ENCODE measurements at places on chromosomes 5 and 9. TPM values are rescaled to one million over a fixed set of nuclear protein-coding genes. Genes with fewer than 3 reads are reported as not detected.

GRCh38 chr5:96111080-96111756 lies 149.6 kb upstream of the ELL2 start:
- H3K27ac ChIP-seq = no peak overlapping the region
- peaks cover 5% of the 10 kb centered on the region for H3K4me1 ChIP-seq
- H3K27me3 ChIP-seq = peaks cover 2% of the 10 kb centered on the region
- no peak for DNase-seq
- H3K4me3 ChIP-seq = no peak overlapping the region

- H3K4me3 ChIP-seq = no peak overlapping the region
- no peak for DNase-seq
- no peaks in the 10 kb centered on the region for H3K4me1 ChIP-seq
- H3K27ac ChIP-seq = no peak overlapping the region
- no peaks in the 10 kb centered on the region for H3K36me3 ChIP-seq
These were observed 548 bp downstream of the TERT start for GRCh38 chr5:1294206-1294834.

- H3K4me3 ChIP-seq = no peak overlapping the region
- no peak for DNase-seq
- H3K27me3 ChIP-seq = no peaks in the 10 kb centered on the region
- H3K4me1 ChIP-seq = peaks cover 3% of the 10 kb centered on the region
These were observed 240.4 kb downstream of the GLIS3 start for GRCh38 chr9:4059437-4059836.

DNA sequence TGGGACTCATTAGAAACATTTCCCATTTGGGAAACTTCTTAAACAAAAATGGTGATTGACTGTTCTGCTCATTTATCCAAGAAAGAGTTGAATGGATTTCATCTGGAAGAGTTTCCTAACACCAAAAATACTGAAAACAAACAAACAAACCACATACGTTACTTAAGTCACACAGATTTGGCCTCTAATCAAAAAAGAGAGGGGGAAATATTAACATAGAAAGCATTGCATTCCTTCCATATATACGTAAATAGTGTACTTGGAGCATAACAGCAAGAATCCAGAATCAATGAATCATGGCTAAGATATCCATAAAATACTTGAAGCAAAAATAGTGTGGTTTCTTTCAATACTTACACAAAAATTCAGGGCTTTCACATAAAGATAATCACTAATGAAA lies 189.8 kb upstream of the MAP3K1 start:
- peaks cover 13% of the 10 kb centered on the region for H3K36me3 ChIP-seq
- no peaks in the 10 kb centered on the region for H3K4me1 ChIP-seq
- H3K4me3 ChIP-seq = no peak overlapping the region
- no peak for DNase-seq

- H3K36me3 ChIP-seq = peaks cover 5% of the 10 kb centered on the region
- peak overlapping the region; percentile 20 for H3K27ac ChIP-seq
- no peaks in the 10 kb centered on the region for H3K27me3 ChIP-seq
- H3K4me3 ChIP-seq = no peak overlapping the region
- H3K4me1 ChIP-seq = peaks cover 37% of the 10 kb centered on the region
These were observed 150.7 kb upstream of the RASA1 start for GRCh38 chr5:87116825-87117512.

DNA sequence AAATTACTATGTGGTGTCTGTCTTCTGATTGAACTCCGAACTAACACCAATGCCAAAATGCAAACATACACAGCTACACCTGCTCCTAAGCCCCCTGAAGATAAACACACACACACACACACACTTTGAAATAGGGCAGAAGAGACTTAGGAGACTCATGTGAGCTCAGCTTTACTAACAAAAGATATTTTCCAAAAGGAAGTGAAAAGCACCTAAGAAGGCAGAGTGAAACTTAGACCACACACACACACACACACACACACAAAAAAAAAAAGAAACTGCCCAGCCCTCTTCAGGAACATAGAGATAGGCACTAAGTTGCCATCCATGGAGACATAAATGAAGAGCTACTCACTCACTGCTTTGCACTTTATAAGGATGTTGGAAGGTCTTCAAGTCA lies 45.2 kb upstream of the APC start:
- H3K27me3 ChIP-seq = peaks cover 26% of the 10 kb centered on the region
- no peak overlapping the region for H3K4me3 ChIP-seq
- H3K36me3 ChIP-seq = no peaks in the 10 kb centered on the region
- H3K27ac ChIP-seq = no peak overlapping the region

DNA sequence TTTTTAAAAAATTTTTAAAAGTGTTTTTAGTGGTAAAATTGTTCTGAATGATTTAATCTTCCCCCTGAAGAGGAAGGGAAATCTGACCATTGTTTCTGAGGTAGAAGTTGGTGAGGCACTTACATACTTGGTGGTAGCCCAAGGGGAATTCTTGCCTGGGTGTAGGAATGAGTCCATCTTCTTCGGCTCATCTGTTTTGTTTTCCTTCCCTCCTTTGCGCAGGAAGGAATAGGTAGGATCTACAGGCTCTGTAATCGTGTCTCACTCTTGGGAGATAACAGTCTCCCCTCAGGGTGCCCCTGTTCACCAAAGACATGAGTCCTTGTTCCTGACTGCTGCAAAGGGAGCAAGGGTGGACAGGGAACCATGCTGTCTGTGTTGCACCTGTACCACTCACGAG lies 138.1 kb downstream of the HSPA4 start:
- peaks cover 2% of the 10 kb centered on the region for H3K27me3 ChIP-seq
- no peaks in the 10 kb centered on the region for H3K4me1 ChIP-seq
- peaks cover 1% of the 10 kb centered on the region for H3K36me3 ChIP-seq
- H3K4me3 ChIP-seq = no peak overlapping the region
- no peak for DNase-seq

DNA sequence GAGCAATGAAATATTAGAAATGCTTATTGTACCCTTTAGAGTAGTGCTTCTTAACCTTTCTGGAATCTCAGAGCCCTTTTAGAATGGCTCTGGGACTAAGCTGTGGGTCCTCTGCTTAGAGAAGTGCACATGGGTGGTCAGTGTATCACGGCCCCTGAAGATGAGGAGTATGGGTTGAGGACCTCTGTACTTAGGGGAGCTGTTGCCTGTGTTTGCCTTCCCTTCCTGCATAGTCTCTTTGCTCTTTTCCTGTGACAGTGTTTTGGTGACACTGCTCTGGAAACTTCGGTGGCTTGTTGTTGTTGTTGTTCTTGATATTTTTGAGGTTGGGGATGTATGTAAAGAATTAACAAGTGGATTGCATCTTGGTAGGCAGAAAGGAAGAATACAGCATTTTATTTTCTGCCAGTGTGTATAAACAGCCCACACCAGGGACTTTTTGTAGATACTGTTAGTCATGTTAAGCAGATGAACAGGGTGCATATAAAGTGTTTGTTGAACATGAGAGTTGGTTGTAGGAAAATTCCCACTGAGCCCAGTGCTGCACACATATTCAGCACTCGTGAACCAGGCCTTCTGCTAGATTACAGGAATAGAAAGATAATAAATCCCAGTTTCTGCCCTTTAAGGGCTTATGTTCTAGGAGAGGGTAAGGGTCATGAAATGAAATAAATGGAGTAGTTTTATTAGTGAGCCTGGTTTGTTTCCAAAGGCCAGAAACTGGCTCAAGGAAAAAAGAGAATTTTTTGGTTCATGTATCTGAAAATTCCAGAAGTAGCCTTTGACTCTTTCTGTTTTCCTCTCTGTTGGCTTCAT lies 199.7 kb downstream of the ARHGAP26 start:
- DNase-seq = no peak
- peaks cover 26% of the 10 kb centered on the region for H3K4me1 ChIP-seq
- H3K36me3 ChIP-seq = peaks cover 22% of the 10 kb centered on the region

- H3K27me3 ChIP-seq = no peaks in the 10 kb centered on the region
- no peak overlapping the region for H3K4me3 ChIP-seq
- no peaks in the 10 kb centered on the region for H3K4me1 ChIP-seq
- no peak overlapping the region for H3K27ac ChIP-seq
These were observed 167.8 kb upstream of the TUT7 start for GRCh38 chr9:86521977-86522376.

DNA sequence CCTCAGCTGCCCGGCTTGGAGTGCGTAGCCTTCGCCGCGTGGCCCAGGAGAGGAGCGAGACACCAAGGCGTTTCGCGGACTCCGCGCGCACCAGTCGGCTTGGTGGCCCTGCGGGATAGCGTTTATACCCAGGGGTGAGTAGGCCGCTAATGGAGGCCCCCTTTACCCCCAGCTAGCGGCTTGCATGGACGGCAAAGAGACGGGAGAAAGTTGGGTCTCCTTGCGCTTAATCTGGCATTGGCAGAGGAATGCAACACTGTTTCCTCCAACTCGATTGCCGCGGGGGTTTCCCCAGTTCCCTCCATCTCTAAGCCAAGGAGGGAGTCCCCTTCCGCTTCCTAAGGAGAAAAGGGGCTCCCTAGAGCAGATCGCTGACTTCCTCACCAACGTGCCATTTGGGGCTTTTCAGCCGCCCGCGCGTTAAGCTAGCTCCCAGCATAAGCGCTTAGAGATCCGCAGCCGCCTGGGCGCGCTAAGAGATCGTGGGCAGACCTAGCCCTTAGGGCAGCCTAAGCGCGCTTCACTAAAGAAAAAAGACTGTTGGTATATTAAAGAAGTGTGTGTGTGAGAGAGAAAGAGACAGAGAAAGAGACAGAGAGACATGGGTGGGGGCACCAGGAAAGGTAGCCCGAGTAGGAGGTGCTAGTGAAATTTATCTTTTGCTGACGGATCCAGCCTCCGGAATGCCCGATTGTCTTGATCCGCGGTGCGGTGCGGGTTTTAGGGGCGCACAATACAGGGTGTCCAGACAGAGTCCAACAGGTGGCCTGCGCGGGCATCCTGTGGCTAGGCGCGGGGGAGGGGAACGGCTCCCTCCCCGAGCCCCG lies 597.9 kb upstream of the SGCD start:
- no peak for DNase-seq
- no peak overlapping the region for H3K4me3 ChIP-seq
- H3K4me1 ChIP-seq = no peaks in the 10 kb centered on the region

DNA sequence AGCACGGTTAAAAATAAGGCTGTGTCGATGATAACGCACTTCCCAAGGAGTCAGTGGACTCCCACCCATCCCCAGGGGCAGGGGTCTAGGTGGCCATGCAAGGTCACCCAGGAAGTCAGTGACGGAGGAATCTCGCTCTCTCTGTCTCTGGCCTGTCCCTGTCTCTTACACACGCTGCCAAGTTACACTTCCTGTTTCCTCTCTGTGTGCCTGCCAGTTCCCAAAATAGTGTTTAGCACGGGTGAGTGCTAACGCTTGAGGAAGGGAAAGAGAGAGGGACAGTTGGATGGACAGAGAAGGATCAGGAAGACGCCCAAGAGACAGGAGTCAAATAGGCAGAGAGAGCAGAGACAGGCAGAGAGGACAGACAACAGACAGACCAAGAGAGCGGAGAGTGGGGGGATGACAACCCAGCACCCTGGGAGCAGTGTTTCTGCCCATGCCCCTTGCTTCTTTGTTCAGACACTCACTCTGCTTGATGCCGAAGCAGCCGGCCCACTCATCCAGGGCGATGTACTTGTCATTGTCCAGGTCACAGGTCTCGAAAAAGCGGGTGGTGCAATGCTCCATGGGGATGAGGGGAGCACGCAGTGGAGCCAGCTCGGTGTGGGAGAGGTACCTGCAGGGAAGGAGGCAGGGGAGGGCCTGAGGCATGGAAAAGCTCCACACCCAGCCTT lies 23.0 kb downstream of the SPARC start:
- H3K27me3 ChIP-seq = peaks cover 5% of the 10 kb centered on the region
- no peaks in the 10 kb centered on the region for H3K36me3 ChIP-seq
- H3K4me3 ChIP-seq = no peak overlapping the region
- H3K27ac ChIP-seq = no peak overlapping the region

DNA sequence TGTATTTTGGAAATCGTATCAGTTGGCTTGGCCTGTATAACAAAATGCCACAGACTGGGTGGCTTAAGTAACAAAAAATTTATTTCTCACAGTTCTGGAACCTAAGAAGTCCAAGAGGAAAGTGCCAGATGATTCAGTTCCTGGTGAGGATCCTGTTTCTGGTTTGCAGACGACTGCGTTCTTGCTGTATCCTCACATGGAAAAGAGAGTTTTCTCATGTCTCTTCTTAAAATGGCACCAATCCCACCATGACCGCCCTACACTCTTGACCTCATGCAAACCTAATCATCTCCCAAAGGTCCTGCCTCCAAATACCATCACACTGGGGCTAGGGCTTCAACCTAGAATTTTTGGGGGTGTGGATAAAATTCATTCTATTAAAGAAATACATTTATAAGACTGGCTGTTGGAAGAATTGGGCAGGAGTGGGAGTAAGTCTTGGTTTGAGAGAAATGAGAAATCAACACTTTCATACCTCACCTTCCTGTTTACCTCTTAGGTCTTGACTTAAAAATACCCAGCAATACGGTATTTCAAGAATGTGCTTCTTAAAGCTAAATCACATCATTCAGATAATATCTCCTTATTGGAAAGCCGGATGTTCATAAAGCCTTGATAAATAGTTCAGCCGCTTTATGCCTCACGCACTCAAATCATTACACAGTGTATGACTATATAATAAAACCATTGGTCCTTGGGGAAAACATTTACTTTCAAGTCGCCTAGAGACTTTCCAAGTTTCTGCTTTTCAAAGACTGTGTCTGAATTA lies 28.7 kb downstream of the PTTG1 start:
- no peak overlapping the region for H3K27ac ChIP-seq
- no peak overlapping the region for H3K4me3 ChIP-seq
- H3K27me3 ChIP-seq = peaks cover 14% of the 10 kb centered on the region
- no peak for DNase-seq

GRCh38 chr5:154349626-154350264 lies 96.1 kb upstream of the SAP30L start:
- H3K4me1 ChIP-seq = peaks cover 2% of the 10 kb centered on the region
- no peaks in the 10 kb centered on the region for H3K27me3 ChIP-seq
- DNase-seq = no peak
- H3K27ac ChIP-seq = no peak overlapping the region
- H3K36me3 ChIP-seq = no peaks in the 10 kb centered on the region

GRCh38 chr9:123419721-123420591 lies 64.0 kb downstream of the CRB2 start:
- no peaks in the 10 kb centered on the region for H3K4me1 ChIP-seq
- no peak overlapping the region for H3K4me3 ChIP-seq
- H3K27me3 ChIP-seq = no peaks in the 10 kb centered on the region

DNA sequence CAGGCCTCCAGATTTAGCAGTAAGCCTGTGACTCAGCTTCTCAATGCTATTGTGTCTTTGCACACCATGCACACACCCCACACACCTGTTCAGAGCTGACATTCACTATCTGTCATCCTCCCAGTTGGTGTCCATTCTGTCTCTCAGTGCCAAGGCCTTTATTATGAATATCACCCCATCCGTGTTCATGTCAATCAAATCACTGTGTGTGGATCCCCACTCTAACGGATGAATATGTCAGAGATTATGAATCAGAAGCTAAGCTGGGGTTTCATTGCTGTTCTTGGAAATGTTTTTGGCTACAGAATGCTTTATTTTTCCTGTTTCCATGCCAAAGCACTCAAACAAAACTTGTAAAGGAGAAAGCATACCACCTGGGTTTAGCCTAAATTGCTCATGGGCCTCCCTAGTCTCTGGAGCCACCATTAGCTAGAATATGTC lies 9.4 kb upstream of the MAMDC2 start:
- no peak for DNase-seq
- H3K36me3 ChIP-seq = peaks cover 3% of the 10 kb centered on the region
- H3K27me3 ChIP-seq = peaks cover 19% of the 10 kb centered on the region
- no peak overlapping the region for H3K27ac ChIP-seq
- no peaks in the 10 kb centered on the region for H3K4me1 ChIP-seq

Gene RLN2
- total RNA-seq = 4.5 TPM

Gene ABL1
- total RNA-seq = 36.2 TPM

Gene GRM6
- total RNA-seq = not detected

Gene ADGRV1
- total RNA-seq = 0.06 TPM

Gene OR1J2
- total RNA-seq = not detected

Gene SPATA31D4
- not detected for total RNA-seq

Gene QRFP
- not detected for total RNA-seq

Gene HTR1A
- not detected for total RNA-seq
